ENCODE measurements at places on chromosomes 5 and 9.

DNA sequence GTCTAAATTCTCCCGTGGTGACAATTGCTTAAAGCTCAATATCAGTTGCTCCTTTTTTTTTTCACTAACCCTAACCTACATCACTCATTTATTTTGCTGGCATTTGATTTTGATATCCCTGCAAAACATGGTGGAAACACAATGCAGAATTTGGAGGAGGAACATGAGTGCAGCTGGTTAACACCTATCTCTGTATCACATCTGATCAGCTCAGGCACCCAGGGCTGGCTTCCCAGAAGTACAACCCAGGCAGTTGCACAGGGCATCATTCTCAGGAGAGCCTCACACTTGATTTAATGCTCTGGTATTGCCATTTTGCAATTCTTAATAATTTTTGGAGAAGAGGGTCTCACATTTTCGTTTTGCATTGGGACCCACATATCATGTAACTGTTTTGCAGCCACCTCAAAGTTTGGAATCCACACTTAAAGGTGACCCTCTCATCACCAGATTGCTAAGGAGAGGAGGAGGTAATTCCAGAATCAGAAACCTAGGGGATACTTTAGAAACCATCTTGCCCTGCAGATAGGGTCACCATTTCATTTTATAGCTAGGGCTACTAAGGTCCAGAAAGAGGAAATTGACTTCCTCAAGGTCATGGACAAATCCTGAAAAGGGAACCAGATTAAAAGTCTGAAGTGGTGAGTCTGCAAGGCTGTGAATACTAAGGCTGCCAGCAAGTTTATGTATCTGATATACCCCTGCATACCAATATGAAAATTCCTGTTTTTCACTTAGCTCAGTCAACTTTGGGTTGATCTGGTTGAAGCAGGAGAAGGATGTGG lies 19.3 kb upstream of the ADAM19 start:
- no peak for DNase-seq

DNA sequence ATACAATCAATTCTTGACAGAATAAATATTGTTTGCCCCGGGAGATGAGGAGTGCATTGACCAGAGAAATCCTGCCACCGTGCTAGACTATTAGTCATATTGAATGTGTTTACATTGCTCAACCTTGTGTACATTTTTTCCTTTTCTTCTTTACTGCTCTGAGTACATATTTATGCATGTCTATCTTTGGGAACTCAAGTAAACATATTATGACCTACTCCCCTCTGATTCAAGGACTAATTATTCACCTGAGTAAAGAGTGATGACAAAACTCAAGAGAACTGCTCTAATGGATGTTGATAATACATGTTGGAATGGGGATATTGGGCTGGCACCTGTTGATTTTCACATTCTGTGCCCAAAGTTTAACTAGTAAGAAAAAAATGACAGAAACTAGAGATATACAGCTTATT lies 3.9 kb upstream of the SPINK1 start:
- no peak for DNase-seq

- DNase-seq = no peak
These were observed at the start of gene LMX1B for GRCh38 chr9:126613651-126614050. LMX1B (plus strand) TSS chr9:126613928; CDS start chr9:126614450, 522 bp downstream.

DNA sequence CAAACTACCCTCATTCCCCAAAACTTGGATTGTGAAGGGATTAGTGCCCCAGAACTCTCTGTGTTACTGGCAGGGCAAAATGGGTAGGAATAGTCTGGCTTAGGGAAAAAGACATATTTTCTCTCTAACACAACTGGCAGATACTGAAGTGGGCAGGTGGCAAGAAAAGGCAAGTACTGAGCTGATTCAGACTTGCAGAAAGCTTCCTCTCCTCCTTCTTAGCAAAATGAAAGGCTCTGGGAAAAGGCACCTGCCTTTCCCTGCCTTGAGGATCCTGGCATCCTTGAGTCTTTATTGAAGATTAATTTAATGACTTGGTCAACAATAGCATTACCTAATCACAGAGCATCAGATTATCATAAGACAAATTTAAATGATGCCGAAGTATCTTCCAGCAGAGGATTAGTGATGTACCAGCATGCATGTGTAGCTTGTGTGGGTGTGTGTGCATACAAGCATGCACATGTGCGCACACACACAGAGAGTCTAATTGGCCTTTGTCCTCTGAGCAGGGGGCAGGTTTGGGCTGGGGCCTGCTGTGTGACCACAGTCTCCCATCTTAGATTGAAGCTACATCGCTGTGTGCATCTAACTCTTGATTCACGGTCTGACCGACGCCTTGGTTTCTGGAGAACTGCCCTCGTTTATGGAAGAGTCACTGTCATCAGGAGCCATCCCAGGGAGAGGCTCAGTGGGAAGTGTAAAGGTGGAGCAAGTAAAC lies 294.8 kb downstream of the AOPEP start:
- DNase-seq = no peak

DNA sequence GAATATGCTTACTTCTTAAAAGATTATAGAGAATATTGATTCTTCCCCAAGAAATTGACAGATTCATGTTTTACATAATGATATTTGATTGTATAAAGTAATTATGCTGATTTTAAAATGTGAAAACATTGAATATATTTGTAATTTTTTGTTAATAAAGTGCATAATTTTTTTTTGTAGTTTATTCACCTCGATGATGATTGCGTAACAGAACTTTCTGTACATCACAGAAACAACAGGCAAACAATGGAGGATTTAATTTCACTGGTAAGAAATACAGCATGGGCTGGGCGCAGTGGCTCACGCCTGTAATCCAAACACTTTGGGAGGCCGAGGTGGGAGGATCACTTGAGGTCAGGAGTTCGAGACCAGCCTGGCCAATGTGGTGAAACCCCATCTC lies 70.1 kb downstream of the MELK start:
- no peak for DNase-seq

DNA sequence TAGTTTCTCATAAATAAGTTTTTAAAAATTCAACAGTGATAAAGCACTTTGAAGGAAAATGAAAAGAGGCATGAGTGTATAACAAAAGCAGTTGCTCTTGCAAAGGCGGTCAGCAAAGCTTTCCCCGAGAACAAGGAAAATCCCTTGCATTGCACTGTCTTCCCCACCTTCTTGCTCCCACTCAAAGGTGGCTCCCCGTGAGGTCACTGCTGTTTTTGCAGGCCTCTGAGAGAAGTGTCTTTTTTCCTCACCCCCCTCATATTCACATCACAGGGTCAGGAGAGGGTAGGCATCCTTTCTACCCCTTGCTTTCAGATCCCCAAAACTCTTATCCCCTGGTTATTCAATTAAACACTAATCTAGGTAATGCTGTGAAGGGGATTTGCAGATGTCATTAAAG lies 15.2 kb upstream of the SLC36A1 start:
- no peak for DNase-seq

Measured in stimulated activated CD4-positive, alpha-beta T cell treated with anti-CD3 and anti-CD28 coated beads, TNF-alpha, amount 100 ng/mL, for 4 hours (primary cell).